ENCODE measurements at places on chromosomes 2 and 18.

- no peak for DNase-seq
These were observed 157.3 kb downstream of the ARHGAP28 start for GRCh38 chr18:6886797-6887330.

DNA sequence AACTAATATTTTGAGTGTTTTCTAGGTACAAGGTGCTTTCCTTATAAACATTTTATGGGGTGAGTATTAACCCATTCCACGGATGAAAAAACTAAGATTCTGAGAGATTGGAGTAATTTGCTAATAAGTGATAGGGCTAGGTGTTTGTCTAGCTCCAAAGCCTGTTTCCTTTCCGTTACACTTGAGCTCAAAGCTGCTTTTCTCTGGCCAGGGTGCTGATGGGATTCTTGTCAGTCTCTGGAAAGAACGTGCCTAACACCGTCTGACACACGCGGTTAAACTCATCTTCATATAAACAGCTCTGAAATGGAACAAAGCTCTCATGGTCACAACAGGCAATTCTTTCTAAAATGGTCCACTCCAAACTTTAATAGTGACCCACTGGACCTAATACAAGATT lies 2.0 kb upstream of the ANKRD29 start:
- no peak for DNase-seq

GRCh38 chr2:195535911-195536522 lies 121.0 kb upstream of the SLC39A10 start:
- DNase-seq, result peak; percentile 61

GRCh38 chr2:222105046-222105445 lies 193.8 kb downstream of the PAX3 start:
- no peak for DNase-seq

- no peak for DNase-seq
These were observed 258.3 kb upstream of the SALL3 start for GRCh38 chr18:78721238-78721875.

GRCh38 chr2:240564561-240565332 lies 3.5 kb upstream of the RNPEPL1 start:
- no peak for DNase-seq

- no peak for DNase-seq
These were observed 1104.2 kb upstream of the FAM98A start for GRCh38 chr2:34703292-34703691.

GRCh38 chr2:57698935-57699449 lies 347.6 kb upstream of the VRK2 start:
- DNase-seq, result no peak

DNA sequence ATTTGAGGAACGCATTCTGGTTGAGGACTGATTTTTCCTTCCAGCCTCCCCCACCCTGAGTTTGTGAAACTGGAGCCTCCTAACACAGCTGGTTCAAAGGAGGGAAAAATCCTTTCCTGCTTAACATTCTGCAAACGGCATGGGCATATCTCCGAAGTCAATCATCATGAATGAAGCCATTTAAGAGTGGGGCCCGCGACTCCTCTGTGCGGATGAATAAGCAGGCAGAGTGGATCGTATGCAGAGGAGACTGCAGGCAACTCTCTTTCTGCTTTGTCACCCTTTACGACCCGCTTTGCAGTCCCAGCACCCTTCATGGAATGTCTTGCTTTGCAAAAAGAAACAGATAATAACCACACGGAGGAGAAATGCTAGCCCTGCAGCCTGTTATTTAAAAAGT lies 305.2 kb downstream of the CLIP4 start:
- DNase-seq, result no peak

- no peak for DNase-seq
These were observed 436 bp upstream of the ITPRIPL1 start for GRCh38 chr2:96324721-96325040.

GRCh38 chr18:6659963-6660725 lies 69.4 kb upstream of the ARHGAP28 start:
- no peak for DNase-seq

Measured in stimulated activated CD4-positive, alpha-beta T cell treated with anti-CD3 and anti-CD28 coated beads, Interleukin-2, amount 100 ng/mL, for 4 hours (primary cell).